ENCODE measurements at places on chromosomes 7 and 10.

DNA sequence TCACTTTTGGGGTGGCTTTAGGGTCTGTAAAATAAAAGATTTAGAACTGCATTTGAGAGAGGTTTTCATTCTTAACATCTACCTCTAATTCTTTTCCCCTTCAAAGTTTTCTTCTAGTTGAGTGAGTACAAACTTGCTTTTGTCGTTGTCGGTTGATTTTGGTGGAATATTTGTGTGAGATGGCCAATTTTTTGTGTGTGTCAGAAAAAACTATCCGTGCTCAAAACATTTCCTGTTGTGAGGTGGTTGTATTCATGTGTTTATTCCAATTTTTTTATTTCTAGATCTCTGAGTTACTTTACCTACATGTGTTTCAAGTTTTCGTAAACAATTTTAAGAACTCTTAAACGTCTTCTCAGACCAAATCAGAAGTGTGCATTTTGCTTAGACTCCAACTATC is 1.6 kb downstream of the AHR start:
- no peak for DNase-seq

GRCh38 chr7:21261627-21262594 is 166.0 kb upstream of the SP4 start:
- DNase-seq = no peak

GRCh38 chr7:135414850-135415439 is 95.0 kb downstream of the CNOT4 start:
- no peak for DNase-seq

GRCh38 chr10:71308985-71309384 is 10.1 kb upstream of the SLC29A3 start:
- no peak for DNase-seq

DNA sequence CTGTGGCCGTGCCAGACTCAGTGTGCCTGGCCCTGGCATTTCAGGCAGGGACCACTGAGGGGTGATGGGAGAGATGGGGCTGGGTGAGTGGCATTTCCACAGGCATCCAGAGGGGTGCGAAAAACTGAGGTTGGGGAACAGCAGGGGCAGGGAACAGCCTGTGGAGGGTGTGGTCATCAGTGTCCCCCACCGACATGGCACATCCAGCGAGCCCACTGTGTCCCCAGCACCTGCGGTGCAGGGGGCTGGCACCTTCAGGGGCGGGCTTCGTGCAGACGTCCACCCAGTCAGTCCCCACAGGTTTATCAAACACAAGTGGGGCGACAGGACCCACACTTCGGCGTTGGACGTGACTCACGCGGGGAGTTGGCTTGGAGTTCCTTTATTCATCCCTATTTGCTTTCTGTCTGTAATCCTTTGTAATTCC is 14.8 kb downstream of the CUX1 start:
- no peak for DNase-seq

DNA sequence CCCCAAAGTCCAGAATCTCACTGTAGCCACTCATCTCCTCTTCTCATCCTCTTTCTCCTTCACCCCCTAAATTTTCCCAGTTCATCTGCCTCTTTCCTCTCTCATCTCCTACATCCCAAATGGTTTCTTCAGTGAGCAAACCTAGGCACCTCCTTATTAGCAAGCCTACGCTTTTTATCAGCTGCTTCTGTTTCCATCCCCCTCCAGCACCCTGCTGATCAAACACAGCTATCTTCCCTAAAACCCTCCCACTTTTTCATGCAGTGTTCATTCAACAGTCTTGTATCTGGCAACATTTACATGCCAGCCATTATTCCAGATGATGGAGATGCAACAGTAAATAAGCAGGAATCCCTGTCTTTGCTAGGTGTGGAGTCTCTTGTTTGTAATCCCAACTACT is 3.3 kb upstream of the ABRAXAS2 start:
- no peak for DNase-seq

GRCh38 chr10:21368022-21368582 is 157.4 kb downstream of the SKIDA1 start:
- no peak for DNase-seq

DNA sequence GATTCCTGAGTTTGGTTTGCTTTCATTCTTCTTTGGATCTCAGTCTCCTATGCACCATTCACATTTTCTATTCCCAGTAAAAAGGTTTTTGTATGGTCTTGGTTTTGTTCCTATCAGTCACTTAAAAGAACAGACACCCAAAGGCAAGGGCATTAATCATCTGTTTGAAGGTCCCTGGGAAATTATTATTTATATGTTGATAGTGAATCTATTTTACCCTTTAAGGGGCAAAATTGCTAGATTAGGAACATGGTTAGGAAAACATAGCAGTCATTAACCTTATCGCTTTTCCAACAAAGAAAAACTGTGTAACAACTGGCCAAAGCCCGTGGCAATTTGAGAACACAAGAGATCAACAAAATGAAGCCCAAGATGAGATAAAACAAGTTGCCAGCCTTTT is 1146.6 kb upstream of the C7orf33 start:
- no peak for DNase-seq

DNA sequence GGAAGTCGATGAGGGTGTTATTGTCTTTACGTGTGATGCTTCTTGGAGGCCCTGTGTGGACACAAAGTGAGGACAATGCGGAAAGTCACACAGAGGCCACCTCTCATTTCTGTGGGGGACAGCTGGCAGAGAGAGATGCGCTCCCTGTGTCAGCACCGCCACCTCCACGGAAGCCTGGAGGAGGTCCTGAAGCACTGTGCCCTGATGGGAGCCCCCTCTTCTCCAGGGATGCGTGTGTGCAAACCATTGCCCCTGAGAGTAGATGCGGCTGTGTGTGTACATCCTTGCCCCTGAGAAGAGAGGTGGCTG is 2.0 kb downstream of the PTPRE start:
- no peak for DNase-seq

DNA sequence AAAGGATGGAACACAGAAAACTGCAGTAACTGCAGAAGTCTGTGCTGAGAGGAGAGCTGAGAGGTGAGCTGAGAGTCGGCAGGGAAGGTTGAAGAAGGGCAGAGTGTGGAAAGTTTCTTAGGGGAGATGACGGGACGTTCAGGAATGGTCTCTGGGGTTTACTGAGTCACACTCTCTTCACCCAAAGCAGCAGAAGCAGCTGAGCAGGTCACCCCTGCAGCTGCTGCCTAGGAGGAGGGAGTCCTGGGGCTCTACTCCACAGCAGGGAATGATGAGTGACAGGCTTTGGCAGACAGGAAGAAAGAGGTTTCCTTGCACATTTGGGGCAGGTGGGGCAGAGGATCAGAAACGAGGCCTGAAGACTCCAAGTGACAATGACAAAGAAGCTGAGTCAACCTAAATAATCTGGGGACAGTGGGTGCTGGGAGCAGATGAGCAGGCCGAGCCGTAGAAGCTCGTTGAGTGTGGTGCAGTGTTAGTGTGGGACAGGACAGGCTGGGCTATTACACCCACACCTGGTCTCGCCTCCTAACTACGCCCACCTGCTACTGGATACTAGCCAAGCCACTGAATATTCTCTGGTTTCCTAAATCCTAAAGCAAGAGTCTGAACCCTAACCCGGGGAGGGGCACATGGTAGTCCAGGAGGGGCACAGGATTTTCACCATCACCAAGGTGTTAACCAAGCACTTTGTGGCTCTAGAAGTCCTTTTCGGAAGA is 24.9 kb downstream of the BEND7 start:
- no peak for DNase-seq

DNA sequence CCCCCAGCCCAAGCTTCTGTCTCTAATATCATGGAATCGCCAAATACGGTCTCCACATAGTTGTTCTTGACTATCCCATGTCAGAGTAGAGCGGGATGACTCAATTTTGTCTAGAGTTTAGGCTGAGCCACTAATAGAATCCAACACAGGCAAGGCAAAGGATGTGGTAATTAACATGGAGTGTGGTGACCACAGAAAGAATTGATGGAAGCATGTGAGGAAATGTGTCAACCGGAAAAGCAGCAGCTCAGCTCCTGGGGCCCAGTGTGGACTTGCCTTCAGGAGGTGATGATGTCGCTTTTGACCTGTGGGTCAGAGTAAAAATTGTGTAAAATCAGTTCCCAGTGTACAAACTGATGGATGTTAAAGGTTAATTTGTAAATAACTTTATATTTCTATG is 139.3 kb upstream of the KLF6 start:
- no peak for DNase-seq

- no peak for DNase-seq
These were observed 60.9 kb upstream of the ACSM6 start for GRCh38 chr10:95133016-95133752.

DNA sequence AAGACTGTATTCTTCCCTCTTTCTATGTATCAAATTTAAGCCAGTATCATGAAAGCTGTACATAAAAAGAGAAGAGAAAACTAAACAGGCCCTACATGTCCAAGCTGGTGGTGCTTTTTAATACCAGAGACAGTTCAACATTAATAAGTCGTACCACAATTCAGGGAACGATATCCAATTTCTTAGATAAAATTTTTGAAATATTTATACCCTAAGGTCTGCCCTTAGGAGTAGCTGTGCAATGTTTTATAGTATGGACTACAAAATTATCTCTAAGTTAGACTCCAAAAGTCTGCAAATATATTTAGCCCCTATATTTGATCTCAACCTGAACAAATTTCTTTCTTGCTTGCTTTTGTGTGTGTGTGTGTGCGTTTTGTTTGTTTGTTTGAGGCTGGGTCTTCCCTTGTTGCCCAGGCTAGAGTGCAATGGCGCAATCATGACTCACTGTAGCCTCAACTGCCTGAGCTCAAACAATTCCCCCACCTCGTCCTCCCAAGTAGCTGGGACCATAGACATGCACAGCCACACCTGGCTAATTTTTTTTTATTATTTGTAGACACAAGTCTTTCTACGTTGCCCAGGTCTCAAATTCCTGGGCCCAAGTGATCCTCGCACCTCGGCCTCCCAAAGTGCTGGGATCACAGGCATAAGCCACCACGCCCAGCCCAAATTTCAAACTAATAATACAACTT is 13.2 kb downstream of the ARHGAP19 start:
- no peak for DNase-seq

GRCh38 chr10:128461991-128462390 is 335.8 kb upstream of the MKI67 start:
- DNase-seq = no peak

- no peak for DNase-seq
These were observed 638.1 kb upstream of the FOXK1 start for GRCh38 chr7:4043988-4044387.

DNA sequence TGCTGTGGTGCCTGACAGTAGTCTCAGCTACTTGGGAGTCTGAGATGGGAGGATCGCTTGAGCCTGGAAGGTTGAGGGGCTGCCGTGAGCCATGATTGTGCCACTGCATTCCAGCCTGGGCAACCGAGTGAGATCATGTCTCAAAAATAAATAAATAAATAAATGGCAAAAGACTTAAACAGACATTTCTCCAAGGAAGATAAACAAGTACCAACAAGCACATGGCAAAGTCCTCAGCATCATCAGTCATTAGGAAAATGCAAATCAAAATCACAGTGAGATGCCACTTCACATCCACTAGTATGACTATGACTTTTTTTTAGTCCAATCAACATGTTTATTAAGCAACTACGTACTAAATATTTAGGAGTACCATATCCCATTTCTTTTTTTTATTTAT is 21.3 kb upstream of the KPNA7 start:
- no peak for DNase-seq

GRCh38 chr10:86868353-86868752 is 89.1 kb downstream of the MMRN2 start:
- no peak for DNase-seq

DNA sequence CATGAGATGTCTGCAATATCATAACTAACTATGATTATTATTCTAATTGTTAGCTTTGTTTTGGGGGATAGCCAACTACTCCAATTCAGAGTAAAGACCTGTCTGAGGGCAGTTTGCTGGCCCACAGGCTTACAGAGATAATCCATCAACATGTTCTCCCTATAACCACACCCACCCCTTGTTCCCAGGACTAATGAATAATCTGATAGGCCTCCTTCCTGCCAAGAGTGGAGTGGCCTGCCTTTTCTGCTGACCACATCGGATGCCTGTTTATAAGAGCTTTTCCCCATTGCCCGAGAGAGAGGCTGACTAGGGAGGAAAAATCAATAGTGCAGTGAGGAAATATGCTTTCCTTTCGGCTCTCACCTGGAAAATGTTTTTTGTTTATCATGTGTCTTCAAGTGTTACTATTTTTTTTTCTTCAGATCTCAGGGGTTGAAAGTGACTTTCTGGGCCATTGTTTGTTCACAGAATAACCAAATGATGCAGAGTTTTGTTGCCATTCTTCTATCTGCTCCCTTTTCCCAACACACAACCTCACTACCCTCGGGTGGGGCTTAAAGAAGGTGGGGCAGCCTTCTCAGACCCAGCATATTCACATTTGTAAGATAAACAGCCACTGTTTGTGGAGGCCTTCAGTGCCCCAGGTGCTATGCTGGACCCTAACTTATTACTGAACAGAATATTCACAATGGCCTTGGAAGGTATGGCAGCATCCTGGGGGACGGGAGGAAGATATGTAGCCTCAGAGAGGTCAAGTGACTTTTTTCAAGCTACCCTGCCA is 38.4 kb downstream of the PLPP4 start:
- DNase-seq = no peak

DNA sequence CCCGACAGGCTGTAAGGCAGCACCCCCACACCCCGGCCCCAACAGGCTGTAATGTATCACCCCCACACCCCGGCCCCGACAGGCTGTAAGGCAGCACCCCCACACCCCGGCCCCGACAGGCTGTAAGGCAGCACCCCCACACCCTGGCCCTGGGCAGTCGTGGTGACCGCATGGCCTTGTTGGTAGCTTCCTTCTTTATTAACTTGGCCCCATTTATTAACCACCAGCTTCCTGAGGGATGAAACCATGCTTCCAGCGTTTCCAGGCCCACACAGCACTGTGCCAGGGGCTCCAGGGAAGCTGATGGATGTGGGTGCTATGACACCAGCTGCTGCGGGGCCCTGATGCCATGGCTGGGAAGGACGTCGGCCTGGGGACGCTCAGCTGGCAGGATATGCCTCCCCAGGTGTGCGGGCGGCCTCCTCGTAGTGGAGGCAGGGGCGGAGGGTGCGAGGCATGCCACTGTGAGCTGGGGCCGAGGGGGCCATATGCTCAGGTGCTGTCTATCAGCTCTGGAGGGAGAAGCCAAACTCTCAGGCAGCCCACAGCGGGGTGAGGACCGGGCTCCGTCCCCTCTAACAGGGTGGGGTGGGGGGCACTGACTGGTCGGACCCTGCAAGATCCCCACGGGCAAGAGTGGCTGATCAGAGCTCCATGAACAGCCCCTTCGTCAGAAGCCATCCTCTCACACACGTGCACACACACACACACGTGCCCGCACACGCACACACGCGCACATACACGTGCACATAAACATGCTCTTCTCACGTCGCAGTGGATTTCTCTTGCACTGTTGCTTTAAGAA is 311.0 kb downstream of the PTPRN2 start:
- no peak for DNase-seq

- peak; percentile 38 for DNase-seq
These were observed 89.0 kb downstream of the EMX2 start for GRCh38 chr10:117631276-117632145.

- DNase-seq = no peak
These were observed 243.9 kb downstream of the USP6NL start for GRCh38 chr10:11367505-11367904.

- no peak for DNase-seq
These were observed 48.6 kb upstream of the PPIF start for GRCh38 chr10:79298403-79299244.
